ENCODE measurements at places on chromosomes 4 and X.

GRCh38 chr4:74823194-74823593 lies 28.9 kb upstream of the BTC start:
- DNase-seq: no peak

DNA sequence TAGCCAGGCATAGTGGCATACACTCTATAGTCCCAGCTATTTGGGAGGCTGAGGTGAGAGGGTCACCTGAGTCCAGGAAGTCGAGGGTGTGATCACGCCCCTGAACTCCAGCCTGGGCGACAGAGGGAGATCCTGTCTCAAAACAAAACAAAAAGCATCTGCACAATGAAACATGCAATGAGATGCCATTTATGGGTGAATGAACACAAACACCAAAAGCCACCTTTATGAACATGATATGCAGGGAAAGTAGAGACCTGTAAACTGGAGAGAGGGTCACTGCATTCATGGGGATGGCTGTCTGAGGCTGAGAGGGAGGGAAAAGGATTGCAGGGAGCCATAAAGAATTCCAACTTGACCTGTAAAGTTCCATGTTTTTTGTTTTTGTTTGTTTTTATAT lies 70.7 kb downstream of the EVC start:
- DNase-seq: no peak

GRCh38 chr4:95563638-95564337 lies 15.0 kb upstream of the UNC5C start:
- no peak for DNase-seq

- DNase-seq: no peak
These were observed 174.0 kb downstream of the GLUD2 start for GRCh38 chrX:121221322-121221977.

DNA sequence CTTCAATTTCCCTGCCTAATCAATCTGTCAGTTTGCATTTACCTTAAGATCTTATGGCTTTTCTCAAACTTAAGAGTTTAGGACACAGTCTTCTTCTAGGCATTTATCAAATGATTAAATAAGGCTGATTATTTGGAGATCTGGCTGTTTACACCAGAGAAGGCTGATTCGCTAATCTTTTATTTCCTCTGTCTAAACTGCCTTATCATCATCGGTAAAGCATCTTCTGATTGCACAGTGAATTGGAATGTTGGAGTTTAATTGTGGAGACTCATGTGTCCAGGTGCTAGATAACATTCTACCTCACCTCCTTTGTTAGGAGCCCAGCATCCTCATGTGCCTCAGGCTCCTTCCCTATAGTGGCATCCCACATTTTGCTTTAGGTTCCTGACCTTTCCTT lies 100.3 kb upstream of the DDIT4L start:
- no peak for DNase-seq

GRCh38 chr4:57064811-57065711 lies 45.1 kb downstream of the IGFBP7 start:
- DNase-seq: no peak

- DNase-seq: no peak
These were observed 73.9 kb downstream of the CASP3 start for GRCh38 chr4:184575306-184575705.

DNA sequence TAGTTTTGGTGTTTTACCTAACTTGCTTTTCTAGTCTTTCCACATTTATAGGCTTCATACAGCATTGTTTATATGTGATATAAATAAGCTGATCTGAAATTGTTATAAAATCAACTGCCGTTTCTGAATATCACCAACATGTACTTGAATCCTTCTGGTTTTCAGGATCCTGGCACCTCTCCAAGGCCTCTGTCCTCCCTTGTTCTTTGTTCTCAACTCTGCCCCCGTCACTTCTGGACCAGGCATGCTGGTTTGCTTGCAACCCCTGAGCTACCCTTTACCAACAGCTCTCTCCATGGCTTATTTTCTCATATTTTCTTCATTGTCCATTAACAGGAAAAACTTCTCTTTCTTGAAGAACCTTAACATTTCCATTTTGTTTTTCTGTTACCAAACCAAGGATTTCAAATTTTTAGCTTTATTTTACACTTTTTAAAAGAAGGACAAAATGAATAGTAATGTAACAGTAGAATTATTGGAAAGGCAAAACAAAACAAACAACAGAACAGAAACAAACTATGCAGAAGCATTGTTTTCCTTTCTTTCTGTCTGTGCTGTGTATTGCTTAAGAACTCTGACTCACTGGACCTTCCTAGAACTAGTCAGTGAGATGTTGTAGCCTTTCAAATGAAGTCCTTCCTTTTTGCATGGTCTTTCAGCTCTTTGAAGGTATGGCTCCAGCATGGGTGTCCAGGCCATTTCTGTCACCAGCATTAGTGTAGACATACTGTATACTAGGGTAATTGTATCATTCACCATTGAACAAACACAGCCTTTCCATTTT lies 44.8 kb downstream of the BANK1 start:
- DNase-seq: no peak

- no peak for DNase-seq
These were observed 121.7 kb upstream of the CXXC4 start for GRCh38 chr4:104616401-104616820.

DNA sequence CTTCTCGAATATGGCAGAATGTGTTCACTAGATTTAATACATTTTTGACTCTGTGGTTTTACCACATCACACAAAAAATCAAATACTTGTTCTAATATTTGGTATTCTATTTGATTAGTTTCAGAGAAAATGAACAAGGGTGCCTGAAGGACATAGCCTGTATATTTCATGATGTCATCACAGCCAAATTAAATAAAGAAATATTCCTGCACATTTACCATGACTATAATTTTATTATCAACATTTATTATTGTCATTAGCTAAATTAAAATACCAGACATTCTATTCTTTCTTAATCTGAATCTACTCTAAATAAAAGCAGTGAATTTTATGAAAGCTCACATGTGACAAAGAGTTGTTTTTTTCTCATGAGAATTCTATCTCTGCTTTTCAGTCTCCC lies 980.5 kb downstream of the PCDH18 start:
- no peak for DNase-seq

- no peak for DNase-seq
These were observed 597.8 kb downstream of the BCOR start for GRCh38 chrX:39499996-39500395.

DNA sequence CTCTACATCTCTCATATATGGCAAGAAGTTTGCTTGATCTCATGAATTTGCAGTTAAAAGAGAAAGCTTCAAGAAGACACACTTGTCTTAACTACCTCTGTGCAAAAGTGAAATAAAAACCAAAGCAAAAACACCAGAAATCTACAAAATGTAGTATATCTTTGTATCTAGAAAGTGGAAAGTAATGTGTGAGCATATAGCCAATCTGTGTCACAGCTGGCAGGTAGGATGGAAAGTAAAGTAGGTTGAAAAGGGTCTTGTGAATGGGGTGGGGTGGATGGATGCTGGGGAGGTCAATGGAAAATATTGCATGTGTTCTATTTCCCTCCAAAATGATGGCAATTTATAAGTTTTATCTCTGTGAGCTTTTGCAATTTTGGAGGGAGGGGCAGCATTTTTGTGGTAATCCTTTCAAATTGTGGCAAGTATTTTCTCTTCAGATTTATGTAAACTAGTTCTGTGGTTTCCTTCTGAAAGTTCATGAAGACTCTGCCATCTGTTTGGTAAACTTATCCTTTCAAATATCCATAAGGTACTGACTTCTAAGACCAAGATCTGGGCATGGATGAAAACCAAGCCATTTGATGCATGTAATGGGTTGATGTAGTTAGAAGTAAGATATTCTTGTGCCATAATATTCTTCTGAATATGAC lies 215.9 kb upstream of the GIMD1 start:
- DNase-seq: no peak

- no peak for DNase-seq
These were observed 86.6 kb upstream of the TMEM150C start for GRCh38 chr4:82648356-82648755.

DNA sequence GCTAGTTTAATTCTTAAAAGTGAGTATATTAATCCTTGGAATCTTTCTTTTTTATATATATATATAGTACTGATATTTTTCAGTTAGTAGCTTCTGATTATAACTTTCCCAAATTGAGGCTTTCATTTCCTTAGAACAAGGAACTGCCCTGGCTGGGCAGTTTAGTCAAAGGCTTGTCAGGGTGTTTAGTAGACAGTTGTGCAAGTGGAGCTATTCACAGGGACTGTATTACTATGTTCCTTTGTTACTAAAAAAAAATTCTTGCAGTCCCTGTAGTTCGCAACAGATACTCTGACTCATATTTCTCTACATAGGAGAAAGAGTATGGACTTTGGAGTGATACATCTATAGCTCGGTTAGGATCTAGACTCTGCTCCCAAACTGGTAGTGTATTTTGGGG lies 20.8 kb downstream of the USO1 start:
- DNase-seq: peak; percentile 68

DNA sequence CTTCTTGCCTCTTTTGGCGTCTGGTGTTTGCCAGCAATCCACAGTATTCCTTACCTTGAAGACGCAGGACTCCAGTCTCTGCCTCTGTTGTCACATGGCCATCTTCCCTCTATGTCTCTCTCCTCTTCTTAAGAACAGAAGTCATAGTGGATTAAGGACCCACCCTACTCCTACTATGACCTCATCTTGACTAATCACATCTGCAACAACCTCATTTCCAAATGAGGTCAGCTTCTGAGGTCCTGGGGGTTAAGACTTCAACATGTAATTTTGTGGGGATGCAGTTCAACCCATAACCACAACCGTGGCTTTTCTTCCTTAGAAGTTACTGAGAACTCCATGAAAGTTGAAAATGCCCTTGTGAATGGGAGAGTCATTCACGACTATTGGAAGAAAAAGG lies 23.3 kb downstream of the TLR8 start:
- no peak for DNase-seq
